ENCODE measurements at places on chromosomes 11 and 22.
A peak's percentile ranks its signal among the peaks of the same experiment; 100 is the strongest.

GRCh38 chr22:41742918-41743317 is 43.6 kb downstream of the MEI1 start:
- no peak for DNase-seq

- no peak for DNase-seq
Measured at GRCh38 chr22:36580846-36581245, 51.9 kb upstream of the EIF3D start.

DNA sequence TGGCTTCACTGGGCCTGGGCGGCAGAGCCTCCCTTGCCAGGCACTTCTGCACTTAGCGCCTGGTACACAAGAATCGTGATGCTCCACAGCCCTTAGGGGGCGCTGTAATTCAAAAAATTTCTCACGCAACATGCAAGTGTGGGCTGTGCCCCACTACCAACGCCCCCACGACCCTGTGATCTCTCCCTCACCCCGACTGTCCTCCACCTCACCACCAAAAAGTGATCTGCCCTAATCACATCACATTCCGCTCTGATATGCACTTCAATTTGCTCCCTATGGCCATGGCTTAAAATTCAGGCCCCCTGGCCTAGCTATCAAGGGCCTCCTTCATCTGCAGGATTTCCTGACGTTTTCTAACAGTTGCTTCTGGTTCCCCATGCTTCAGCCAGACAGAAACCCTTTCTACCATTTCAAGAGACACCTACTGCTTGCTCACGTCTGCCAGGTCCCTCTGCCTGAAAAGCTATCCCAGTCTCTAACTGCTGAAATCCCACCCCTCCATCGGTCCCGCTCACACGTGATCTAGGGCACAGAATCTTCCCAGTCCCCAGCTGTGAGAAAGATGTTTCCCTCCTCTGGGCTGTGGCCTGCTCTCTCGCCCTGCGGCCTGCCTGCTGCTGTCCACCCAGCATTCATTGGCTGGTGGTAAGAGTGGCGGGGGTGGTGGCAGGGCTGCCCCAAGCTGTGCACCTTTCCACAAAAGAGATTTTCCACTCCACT is 27.9 kb upstream of the LRRC32 start:
- DNase-seq, result no peak

GRCh38 chr11:111911563-111912401 is at the start of gene CRYAB:
CRYAB (minus strand) TSS chr11:111911770; CDS start chr11:111911724, 46 bp downstream.
- DNase-seq, result peak; percentile 82

GRCh38 chr22:26553056-26553752 is 36.7 kb downstream of the TPST2 start:
- peak; percentile 94 for DNase-seq

GRCh38 chr11:130726234-130727037 is 189.8 kb downstream of the SNX19 start:
- peak; percentile 65 for DNase-seq

- peak; percentile 81 for DNase-seq
Measured at GRCh38 chr11:92332986-92333385, 108.4 kb downstream of the FAT3 start.

DNA sequence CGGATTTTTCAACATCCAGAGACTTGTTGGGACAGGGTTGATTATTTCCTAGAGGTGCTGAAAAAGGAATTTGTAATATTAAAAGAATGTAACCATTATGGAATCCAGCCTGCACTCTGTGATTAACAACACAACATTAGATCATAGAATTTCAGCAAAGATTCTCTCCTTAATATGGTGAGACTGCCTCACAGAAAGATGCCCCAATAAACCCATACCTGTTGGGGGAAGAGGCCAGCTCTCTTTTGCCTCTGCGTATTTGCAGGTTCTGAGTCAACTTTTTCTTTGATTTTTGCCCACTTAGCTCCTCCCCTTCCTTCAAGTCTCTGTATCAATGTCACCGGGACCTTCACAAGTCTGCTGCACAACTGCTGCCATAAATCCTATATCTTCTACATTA is 12.4 kb upstream of the MTMR3 start:
- no peak for DNase-seq

- DNase-seq, result no peak
Measured at GRCh38 chr11:120815319-120816100, 208.4 kb upstream of the TBCEL start.

GRCh38 chr22:45180146-45180679 is 16.5 kb downstream of the NUP50 start:
- DNase-seq, result no peak

DNA sequence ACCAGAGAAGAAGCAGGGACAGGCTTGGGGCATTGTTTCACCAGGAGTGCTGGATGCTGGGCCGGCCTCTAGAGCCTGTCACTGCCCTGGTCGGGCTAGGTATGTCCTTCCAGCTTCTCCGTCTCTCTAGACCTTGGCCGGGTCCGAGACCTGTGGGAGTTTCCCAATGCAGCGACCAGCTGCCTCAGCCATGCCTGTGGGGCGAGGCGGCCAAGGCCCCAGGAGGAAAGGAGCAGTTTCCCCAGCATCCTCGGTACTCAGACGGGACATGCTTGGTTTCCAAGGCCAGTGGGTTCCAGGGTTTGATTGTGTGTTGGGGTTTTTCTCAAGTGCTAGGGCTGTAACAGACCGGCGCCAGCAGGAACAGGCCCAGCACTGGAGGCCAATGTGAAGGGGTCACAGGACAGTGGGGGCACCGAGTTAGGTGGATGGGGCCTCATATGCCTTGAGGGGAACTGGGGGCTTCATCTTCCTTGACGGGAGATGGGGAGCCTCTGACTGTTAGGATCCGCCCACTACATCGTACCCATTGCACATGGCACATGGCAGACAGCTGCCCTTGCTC is 339.0 kb downstream of the TBC1D22A start:
- DNase-seq, result no peak

DNA sequence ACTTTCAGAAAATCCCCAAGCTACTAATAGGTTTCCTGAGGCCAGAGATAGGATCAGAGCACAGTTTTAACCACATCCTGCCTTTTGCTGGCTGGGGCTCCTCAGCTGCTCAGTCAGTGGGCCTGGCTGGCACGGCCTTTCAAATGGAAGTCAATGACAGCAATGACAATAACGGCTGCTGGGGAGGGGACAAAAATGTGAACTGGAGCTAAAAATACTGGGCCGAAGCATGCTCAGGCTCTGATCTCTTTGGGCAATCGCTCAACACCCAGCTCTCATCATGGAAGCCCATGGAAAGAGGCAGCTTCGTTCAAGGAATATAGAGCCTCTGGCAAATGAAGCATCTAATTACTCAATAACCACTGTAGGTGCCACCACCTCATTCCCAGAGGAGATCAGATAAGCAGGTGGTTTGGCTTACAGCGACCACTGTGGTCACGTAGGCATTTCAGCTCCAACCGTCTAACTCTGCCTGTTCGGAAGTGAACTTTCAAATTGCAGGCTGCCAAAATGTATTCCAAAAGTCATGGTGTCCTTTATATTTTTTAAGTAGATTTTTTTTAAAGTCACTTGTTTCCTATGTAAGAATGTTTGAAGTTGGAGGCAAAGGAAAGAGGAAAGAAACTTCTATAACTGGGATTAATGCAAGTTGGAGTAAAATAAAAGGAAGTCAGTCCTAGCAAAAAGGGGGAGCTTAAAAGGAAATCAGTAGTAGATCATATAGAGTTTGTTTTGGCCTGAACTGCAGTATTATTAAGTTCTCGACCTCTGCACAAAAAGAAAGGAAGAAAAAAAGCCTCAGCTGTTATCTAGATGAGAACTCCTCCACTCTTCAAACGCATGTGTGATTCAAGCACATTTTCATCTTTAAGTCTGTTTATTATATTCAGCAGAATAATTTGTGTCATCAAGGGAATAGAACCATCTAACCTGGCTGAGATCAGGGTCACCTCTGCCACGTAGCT is 14.1 kb downstream of the WT1 start:
- no peak for DNase-seq

- no peak for DNase-seq
Measured at GRCh38 chr22:32048069-32048468, 5.0 kb downstream of the SLC5A1 start.

DNA sequence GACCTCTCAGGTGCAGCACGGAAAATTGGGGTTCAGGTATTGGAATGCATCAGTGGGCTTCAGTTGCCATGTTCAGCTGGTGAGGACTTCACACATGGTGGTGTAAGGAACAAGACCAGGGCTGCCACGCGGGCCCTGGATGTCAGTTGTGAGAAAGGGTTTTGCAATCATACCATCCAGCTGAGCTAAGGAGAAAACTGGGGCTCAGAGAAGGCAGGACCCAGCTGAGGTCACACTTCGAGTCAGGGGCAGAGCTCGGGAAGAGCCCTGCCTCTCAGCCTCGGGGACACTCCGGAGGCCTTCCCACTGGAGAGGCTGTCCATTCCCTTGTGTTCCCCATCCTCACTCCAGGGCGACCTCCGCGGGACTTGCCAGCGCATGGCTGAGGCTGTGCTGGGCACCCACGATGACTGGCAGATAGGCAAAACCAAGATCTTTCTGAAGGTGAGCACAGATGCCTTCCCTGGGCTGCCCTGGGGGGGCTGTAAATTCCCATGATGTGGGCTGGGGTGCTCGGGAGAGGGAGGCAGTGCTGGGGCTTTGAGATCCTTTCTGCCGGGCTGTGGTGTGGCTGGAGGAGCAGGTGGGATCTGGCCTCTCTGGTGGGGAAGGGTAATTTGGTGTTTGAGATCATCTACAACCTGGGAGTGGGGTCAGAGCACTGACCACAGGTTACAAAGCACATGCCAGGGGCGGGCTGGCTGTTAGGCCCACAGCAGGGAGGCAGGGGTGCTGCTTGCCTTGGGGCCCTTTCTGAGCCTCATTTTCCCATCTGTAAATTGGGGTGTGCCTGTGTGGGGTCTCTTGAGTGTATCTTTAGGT is 47.2 kb downstream of the MYO7A start:
- no peak for DNase-seq

DNA sequence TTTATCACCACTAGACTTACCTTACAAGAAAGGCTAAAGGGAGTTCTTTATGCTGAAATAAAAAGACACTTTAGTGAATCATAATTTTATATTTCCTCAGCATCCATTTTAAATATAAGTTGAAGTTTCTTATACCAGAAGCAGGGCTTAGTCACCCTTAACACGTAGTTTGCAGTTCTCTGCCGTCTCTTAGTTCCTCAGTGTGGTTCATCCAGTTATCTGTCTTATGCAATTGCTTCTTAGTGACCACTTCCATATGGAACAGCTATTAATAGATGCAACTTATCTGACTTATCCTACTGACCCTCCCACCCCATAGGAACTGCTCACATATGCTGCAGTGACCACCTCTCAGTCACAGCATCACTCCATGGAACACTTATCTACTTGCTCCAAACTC is 11.7 kb upstream of the SLC36A4 start:
- DNase-seq, result no peak

DNA sequence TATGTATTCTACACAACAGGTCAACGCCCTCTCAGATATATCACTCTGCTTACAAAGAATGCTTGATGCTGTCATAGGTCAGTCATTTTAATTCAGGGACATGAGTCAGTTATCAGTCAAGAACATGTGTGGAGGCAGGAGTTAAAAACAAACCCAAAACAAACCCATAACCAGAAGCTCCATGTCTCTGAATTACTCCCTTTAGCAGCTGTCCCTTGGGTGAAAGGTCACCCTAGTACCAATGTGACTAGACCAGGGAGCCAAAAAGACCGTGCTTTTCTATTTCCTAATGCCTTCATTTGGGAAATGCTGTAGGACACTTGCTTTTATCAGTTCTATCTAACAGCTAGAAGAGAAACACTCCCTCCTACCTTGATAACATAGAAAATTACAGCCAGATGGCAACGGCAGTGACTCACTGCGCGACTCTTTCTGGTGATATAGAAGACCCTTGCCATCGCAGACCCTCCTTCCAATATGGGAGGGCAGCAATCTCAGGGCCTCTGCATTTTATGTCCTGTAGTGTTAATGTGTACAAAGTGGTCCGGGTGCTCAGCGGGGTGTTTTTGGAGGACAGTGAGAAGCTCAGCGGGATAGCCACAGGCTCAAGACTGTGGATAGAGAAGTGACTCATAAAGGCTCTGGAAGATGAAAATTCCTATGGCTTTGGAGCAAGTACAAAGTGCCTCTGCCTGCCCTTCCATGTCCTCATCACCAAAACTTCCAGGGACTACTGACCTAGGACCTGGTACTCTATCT is 24.8 kb downstream of the APOL5 start:
- peak; percentile 81 for DNase-seq

GRCh38 chr22:36658900-36659299 is 44.7 kb downstream of the CACNG2 start:
- DNase-seq, result no peak

- no peak for DNase-seq
Measured at GRCh38 chr22:39457198-39457555, 365 bp downstream of the MGAT3 start.

DNA sequence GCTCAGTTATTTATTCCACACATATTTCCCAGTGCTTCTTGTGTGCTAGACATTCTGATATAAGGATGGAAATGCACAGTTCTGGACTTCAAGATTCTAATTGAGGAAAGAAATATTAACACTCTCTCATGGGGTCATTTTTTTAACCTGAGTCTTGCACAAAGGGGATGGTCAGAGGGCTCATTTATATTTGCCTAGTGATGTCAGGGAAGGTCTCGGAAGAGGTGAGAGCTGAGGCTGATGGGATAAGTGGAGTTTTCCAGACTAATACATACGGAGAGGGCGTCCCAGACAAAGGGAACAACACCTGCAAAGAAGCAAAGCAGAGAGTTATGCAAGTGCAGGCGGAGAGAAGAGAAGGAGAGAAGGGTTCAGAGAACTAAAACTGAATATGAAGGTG is 1304.6 kb upstream of the TENM4 start:
- no peak for DNase-seq

GRCh38 chr11:128585498-128586238 is 1.7 kb downstream of the ETS1 start:
- no peak for DNase-seq

GRCh38 chr11:78630561-78631303 is 56.1 kb upstream of the NARS2 start:
- DNase-seq, result no peak

DNA sequence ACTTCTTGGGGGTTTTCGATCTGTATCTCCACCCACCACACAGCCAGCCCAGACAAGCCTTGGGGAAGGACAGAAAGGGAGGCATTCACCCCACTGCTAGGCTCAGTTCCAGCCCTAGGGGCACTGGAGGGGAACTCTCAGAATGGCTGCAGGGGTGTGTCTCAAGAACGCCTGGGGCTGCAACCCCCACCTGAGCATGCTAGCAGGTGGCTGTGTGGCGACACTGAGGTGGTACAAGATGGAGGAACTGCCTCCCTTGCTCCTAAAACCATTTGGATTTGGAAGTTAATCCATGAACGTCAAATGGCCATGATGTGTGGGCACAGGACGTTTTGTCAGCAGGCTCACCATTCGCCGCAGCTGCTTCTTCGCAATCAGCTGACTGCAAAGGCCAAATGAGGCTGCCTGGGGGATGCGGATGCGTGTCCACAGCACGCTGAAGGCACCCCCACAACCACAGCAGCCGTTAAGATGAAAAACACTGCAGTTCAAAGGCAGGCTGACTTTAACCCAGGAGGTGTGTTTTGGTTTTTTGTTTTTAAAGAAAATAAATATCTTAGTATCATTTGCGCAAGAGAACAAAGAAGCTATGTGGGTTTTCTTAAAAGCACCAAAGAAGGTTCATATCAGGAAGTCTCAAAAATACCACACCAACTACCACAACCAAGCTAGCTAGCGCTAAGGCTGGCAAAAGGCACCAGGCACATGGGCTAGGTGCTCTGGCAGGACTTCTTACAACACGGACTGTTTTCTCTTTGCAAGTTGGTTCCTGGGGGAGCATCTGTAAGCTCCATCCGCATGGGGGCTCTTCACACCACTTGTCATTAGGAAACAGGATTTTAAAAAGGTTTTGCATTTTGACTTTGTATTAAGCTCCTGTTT is 22.2 kb upstream of the NAP1L4 start:
- no peak for DNase-seq

GRCh38 chr11:35404388-35404775 is 15.0 kb downstream of the SLC1A2 start:
- peak; percentile 38 for DNase-seq

Data from IMR-90 (cell line).